Naive thymus-derived CD8-positive, alpha-beta T cell (primary cell): ENCODE measurements at places on chromosomes 2 and 18.

DNA sequence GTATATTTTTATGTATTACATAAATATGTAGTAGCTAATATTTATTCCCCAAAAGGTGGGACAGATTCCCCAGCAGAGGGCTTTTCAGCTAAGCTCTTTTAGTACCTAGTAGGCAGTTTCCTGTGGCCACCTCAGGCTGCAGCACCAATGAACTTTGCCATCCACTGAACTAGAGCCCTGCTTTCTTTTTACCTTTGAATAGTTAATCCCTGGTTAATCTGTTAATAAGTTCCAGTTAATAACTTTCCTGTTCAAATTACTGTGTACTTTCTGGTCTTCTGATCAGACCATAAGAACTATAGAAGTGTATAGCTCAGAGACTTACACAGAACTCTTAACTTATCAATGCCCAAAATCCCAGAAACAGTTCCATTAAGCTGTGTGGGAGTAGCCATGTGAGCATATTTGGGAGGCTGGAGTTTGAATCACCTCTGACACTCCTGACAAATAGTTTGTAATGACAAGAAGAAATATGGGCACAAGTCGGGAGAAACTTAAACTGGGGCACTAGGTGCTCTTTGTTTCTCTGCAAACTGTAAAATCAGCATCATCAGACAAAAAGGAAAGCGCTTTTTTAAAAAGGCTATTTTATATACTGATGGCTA, 40.0 kb downstream of the ASXL2 start:
- H3K36me3 ChIP-seq: peaks cover 4% of the 10 kb centered on the region
- H3K4me3 ChIP-seq: no peak overlapping the region
- peaks cover 14% of the 10 kb centered on the region for H3K4me1 ChIP-seq

- no peaks in the 10 kb centered on the region for H3K27me3 ChIP-seq
- H3K4me1 ChIP-seq: no peaks in the 10 kb centered on the region
- H3K36me3 ChIP-seq: no peaks in the 10 kb centered on the region
- H3K4me3 ChIP-seq: no peak overlapping the region
Measured at GRCh38 chr2:146624430-146625160, 1220.2 kb upstream of the ACVR2A start.

DNA sequence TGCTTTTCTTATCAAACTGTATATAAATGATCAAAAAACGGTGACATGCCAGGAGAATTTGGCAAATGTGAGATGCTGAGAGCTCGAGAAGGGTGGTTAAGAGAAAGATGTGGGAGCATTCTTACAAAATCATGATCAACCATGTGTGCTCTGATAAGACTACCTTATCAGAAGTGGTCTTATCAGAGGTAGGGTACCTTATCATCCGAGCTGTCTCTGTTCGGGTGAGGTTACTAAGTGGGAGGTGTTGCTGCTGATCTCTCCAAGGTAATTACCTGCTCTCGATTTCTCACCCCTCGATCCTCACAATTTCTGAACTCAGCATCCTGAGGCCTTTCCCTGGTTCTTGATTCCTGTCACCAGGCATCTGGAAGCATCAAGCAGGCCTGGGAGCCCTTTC, 813.0 kb upstream of the ID2 start:
- no peaks in the 10 kb centered on the region for H3K27me3 ChIP-seq
- DNase-seq: no peak
- no peaks in the 10 kb centered on the region for H3K36me3 ChIP-seq
- no peak overlapping the region for H3K27ac ChIP-seq

DNA sequence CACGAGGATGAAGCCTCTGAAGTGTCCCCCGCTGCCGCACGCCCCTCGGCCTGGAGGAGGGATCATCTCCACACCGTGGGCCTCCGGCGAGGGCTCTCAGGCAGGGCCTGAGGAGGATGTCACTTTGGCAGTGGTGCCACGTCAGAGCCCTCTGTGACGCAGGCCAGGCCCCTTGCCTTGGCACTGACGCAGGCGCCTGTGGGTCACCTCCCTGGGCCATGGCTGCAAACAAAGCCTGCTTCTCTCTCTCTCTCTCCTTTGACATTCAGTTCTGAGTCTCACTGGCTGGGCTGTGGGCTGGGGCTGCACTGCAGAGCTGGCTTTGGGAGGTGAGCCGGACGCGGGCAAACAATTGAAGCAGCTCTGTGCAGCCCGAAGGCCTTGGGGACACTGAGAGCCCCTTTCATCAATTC, 273.7 kb downstream of the TWIST2 start:
- peaks cover 36% of the 10 kb centered on the region for H3K4me1 ChIP-seq
- H3K27me3 ChIP-seq: no peaks in the 10 kb centered on the region
- no peak overlapping the region for H3K27ac ChIP-seq
- H3K4me3 ChIP-seq: no peak overlapping the region

- no peak overlapping the region for H3K27ac ChIP-seq
- peaks cover 5% of the 10 kb centered on the region for H3K4me1 ChIP-seq
- peaks cover 2% of the 10 kb centered on the region for H3K27me3 ChIP-seq
- no peak for DNase-seq
- no peaks in the 10 kb centered on the region for H3K36me3 ChIP-seq
Measured at GRCh38 chr2:219025637-219026585, 15.4 kb downstream of the CFAP65 start.

DNA sequence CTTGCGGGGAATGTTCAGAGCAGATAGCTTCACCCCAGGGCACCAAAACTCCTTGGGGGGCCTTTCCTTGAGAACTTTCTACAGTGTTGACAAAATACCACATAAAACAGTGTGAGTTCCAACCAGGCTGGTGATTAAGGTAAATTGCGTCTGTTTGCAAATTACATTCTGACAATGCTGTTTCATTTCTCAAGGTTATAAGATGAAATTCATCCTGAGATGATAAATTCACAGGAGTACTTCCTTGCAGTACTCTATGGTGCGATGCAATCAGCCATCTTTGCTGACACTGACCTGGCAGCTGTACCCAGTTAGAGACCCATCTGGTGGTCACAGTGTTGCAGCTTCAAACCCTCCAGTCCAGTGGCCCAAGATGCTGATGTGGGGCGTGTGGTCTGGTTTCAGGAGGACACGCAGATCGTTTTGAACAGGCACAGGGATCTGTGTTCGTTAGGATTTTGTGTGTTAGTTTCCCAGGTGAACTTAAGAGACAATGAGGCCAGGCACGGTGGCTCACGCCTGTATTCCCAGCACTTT, 99.5 kb upstream of the SLC66A3 start:
- no peak overlapping the region for H3K27ac ChIP-seq
- peaks cover 7% of the 10 kb centered on the region for H3K36me3 ChIP-seq
- peaks cover 6% of the 10 kb centered on the region for H3K27me3 ChIP-seq
- no peak overlapping the region for H3K4me3 ChIP-seq
- no peak for DNase-seq

DNA sequence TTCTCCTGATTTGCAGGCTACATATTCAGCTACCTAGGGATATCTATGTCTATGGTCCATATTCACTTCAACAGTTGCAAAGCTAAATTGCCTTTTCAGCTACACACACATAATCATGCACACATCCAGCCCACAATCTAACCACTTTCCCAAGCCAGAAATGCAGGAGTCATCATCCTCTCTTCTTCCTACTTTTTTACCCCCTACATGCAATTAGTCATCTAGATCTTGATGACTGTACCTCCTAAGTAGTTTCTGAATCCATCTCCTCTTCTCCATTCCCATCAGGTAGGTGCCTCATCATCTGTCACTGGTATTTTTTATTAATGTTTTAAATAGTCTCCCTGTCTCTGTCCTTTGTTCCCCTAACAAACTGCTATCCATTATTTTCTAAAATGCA, 23.7 kb upstream of the SPRED2 start:
- no peak overlapping the region for H3K27ac ChIP-seq
- peaks cover 35% of the 10 kb centered on the region for H3K27me3 ChIP-seq
- H3K4me1 ChIP-seq: no peaks in the 10 kb centered on the region
- H3K4me3 ChIP-seq: no peak overlapping the region
- peaks cover 5% of the 10 kb centered on the region for H3K36me3 ChIP-seq
- no peak for DNase-seq

- H3K27me3 ChIP-seq: no peaks in the 10 kb centered on the region
- H3K4me1 ChIP-seq: peaks cover 7% of the 10 kb centered on the region
- no peak overlapping the region for H3K4me3 ChIP-seq
- no peak overlapping the region for H3K27ac ChIP-seq
- H3K36me3 ChIP-seq: no peaks in the 10 kb centered on the region
Measured at GRCh38 chr2:231360401-231360800, 35.1 kb upstream of the B3GNT7 start.
